IMR-90 (cell line): ENCODE measurements at places on chromosomes 4 and X. TPM values are rescaled to one million over a fixed set of nuclear protein-coding genes. Genes with fewer than 3 reads are reported as not detected.
A peak's percentile ranks its signal among the peaks of the same experiment; 100 is the strongest.

Gene CXorf49
- not detected in 2 replicates for total RNA-seq

Gene SGMS2
- 37.5 and 57.5 TPM in 2 replicates for total RNA-seq

Gene TCEAL5
- total RNA-seq = not detected in 2 replicates

Gene ADRA2C
- total RNA-seq = under 0.01 and 0.28 TPM in 2 replicates

Gene CAPN6
- total RNA-seq = not detected in 2 replicates

Gene PABPC1L2B
- not detected in 2 replicates for total RNA-seq

Gene PAGE2B
- total RNA-seq = not detected in 2 replicates

Gene NAAA
- total RNA-seq = 15.8 and 17.6 TPM in 2 replicates

Gene DDX60
- 6.6 and 11.4 TPM in 2 replicates for total RNA-seq

Gene MAGEA1
- total RNA-seq = not detected in 2 replicates

Gene SSR4
- total RNA-seq = 118 and 141 TPM in 2 replicates

DNA sequence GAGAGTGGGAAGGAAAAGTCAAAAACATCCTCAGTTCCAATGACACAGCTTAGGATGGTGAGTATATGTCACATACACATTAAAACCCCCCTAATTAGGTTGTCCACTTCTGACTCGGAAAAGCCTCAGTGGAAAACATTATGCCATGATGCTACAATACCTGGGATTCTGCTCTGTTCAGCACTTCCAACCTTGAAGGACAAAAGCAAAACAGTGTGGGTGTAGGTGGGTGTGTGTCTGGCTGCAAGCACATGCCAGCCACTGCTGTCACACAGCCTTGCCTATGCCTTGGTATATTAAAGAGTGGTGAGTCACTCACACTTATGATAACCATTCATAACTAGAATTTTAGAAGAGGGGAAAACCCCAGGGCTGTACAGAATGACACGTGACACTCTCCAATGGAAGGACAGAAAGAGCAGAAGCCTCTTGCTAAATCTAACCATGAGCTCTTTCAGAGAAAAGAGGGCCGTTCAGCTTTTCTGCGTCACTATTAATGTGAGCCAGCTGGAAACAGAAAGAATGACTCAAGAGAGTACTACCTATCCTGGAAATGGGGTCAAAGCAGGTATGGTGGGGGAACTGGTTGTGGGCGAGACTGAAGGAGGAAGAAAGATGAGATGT, 159.6 kb downstream of the TET2 start:
- DNase-seq = no peak

DNA sequence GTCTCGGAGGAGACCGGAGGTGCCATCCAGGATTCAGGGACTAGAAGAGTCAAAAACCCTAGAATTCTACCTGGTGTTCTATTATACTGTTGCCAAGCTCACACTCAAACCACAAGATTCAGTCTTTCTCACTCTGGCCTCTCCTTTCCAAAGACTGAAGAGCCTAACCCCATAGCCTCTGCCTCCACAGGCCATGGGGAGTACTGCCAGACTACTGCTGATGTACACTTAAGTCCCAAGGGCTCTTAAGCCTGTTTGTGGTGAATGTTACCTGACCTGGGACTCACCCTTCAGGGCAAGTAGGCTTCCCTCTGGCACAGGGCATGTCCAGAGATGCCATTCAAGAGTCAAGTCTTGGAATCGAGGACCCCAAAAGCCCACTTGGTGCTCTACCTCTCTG, 58.9 kb upstream of the IRS4 start:
- no peak for DNase-seq

DNA sequence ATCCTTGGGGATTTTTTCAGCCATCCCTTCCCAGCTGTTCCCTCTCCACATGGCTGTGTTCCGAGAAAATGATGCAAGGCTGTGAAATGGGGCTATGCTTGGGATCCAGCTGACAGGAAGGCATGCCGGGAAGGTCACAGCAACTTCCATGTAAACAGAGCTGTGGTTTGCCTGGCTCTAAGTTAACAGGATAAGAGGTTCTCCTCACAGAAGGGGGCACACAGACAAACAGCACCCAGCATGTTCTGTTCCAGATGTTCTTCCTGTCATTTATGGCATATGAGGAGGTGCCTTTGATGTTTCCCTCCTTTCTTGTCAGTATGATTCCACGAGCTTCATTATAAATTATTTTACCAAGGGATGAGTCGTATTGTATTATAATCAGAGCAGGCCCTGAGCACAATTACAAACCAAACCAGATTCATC, 220.7 kb downstream of the ANTXR2 start:
- DNase-seq = peak; percentile 81

DNA sequence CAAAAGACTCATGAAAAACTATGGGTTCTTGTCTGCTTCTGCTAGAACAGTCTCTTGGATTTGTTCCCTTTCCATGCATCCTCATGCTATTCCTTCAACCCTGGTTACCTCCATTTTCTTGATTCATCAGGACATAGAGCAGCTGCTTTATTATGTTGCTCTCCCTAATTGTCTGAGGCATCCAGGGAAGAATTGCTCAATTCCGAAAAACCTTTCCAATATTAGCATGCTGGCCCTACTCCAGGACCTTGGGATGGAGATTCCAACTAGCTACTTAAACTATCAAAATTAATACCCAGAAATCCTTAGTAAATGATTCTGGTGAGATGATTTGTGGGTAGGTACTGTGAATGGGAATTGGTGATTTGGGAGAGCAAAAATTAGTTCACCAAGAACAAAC, 56.6 kb upstream of the FAM47B start:
- no peak for DNase-seq

GRCh38 chr4:2731907-2732317, 24.2 kb downstream of the TNIP2 start:
- no peak for DNase-seq

- peak; percentile 45 for DNase-seq
Observed at GRCh38 chr4:159946983-159947615, 844.2 kb downstream of the RAPGEF2 start.

DNA sequence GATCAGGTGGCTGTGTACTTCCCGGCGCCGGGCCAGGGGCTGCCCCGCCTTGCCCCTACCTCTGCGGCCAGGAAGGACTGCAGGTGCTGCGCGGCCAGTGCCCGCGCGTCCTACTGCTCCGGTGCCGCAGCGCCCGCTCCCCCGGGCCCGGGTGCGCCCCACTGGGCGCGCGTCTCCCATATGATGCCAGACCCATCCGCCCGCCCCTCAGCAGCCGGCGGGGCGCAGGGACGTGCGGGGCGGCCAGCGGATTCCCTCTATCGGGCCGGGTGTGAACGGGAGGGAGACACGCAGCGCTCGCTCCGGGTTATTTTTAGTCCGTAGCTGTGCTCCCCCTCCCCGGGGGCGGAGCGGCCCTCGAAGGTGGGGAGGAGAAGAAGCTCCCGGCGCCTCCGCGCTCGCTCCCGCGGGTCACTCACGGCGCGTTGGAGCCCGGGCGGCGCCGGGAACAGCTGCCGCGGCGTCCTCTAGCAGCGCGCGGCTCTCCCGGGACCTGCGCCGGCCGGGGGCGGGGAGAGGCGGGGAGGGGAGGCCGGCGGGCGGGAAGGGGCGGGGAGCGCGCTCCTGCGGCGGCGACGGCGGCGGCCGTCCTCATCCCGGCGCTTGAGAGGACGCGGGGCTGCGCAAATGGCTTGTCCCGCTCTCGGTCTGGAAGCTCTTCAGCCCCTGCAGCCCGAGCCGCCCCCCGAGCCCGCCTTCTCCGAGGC, 103.6 kb downstream of the UCHL1 start:
- DNase-seq = peak; percentile 20

- DNase-seq = no peak
Observed at GRCh38 chr4:77332696-77333270, 175.8 kb downstream of the CCNG2 start.

GRCh38 chr4:88724406-88724805, 26.8 kb upstream of the NAP1L5 start:
- DNase-seq = no peak

DNA sequence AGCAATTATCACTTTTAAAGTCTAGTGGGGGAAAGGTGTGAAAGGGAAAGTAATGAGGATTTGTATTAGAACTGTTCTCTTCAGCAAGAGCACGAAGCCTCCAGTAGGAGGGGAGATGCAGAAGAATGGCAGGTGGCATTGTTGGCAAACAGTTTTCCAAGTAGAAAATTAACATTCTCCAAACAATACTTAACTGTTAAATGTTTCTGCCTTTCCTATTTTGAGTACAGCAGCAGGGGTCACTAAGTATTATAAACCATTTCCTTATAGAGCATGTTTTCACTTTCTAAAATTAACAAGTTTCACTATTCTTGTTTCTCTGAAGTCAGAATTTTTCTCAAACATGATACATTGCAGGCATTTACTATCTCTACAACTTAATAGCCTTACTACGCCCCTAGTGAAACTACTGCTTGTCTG, 58.7 kb downstream of the LEF1 start:
- no peak for DNase-seq

DNA sequence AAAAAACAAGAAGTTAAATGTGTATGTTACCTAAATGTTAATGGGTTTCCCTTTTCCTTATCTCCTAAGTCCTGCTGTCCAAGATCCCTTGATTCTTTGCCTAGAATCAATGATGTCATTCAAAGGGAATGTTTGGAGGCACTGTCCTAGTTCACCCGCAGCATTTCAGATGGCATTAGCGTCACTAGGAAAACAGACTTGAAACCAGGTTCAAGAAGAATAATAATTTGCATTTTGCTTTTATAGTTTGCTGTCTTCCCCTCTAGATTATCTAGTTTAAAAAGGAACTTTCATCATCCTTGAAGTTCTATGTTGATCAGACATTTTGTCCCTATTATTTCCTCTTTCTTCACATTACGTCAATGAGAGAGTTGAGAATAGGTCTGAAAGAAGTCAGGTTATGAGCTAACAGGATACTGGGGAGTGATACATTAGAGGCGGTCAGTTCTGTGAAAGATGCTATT, 234.1 kb upstream of the PGRMC2 start:
- peak; percentile 59 for DNase-seq

- no peak for DNase-seq
Observed at GRCh38 chr4:521636-522330, 22.8 kb downstream of the PIGG start.

DNA sequence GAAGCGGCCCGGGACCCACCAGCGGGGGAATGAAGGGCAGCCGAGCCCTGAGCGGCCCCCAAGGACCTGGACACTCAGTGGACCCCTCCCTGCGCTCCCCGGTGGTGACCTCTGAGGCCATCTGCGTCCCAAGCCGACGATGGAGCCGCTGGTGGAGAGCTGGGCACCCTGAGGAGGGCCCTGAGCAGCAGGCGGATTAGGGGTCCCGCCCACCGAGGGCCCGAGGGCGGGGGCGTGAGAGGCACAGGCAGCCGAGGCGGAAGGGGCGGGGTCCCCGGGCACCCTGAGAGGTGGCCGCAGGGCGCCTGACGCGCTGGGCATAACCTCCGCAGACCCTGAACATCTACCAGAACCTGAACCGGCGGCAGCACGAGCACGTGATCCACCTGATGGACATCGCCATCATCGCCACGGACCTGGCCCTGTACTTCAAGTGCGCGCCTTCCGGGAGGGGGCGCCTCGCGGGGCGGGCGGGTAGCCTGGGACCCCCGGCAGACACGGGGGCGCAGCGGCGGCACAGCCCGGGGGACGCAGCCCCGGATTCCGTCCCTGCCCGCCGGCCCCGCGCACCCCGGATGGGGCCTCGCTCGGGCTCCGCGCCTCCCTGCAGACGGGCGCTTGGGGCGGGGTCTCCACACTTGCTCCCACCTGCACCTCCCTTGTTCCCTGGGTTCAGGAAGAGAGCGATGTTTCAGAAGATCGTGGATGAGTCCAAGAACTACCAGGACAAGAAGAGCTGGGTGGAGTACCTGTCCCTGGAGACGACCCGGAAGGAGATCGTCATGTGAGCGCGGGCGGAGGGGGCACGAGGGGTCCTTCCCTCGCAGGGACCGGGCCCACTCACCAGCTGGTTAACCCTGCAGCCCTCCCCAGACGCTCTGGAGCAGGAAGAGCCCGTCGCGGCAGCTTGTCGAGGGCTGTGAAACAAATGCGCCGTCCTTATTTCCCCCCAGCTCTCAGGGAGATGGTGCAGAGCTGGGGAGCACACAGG, 10.3 kb downstream of the ATP5ME start:
- no peak for DNase-seq

DNA sequence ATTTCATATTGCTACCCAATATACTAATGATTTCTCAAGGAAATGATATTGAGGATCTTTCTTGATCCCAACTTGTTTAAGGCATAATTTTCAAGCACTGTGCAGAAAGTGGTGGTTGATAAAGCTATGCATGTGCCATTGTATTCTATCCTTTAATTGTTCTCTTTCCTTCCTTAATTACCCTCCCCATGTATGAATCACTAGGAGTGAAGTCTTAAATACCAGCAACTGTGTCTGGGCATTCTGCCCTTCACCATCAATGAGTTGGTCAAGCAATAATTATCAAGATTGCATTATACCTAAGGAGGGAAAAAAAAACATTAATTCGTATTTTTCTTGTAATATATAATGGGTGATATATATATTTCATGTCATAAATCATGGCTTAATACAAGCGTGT, 111.8 kb upstream of the FRMPD4 start:
- no peak for DNase-seq
